ENCODE measurements at places on chromosomes 1 and 21.

DNA sequence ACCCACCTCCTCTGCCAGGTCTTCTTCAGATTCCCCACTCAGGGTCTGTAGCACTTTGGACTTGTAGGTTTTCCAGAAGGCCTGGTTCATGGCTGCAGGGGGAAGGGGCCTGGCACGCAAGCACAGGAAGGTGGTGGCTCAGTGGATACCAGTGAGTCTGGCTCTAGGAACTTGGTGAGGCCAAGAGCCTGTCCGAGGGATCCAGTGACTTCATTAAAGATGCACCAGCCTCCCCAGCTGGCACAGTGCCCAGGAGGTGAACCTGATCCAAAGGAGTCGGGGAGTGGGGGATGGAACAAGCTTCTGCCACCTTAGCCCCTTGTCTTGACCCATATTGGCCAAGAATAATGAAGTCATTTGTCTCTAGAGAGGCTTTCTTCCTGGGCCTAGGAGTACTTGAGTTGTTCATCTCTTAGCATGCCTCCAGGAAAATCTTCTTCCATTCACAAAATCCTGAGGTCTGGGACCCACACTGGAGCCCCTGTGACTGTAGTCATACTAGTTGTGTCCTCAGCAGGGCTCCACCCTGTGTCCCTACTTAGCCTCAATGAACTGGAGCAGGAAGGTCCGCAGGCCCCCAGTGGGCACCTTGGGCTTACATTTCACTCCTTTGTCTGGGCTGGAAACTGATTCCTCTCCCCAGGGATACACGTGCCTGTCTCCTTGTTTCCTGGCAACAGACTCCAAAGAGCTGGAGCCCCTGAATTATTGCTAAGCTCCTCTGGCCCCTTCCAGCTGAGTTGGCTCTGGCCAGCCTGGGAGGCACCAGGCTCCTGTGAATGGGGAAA is at the start of gene C1orf232:
Gene C1orf232 (minus strand): TSS at position 554 of the 788 bp plus-strand sequence. CDS start 464 bp downstream, at position 90.
- DNase-seq: peak; percentile 5

DNA sequence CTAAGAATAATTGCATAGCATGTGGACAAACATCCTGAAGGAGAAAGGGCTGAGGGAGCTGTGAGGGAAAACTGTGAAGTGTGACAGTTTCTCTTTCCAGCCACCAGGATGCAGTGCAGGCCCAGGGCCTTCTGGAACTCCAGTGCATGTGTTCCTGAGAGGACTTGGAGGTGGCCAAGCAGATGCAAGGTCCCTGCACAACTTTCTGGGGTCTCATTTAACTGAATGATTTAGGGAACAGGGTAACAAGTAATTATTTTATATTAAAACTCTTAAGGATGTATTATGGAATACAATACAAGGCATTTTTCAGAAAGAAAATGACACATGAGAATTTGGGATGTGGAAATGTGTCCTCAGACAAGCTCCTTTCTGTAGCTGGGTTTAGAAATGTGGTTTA is 61.2 kb upstream of the MCOLN3 start:
- no peak for DNase-seq

DNA sequence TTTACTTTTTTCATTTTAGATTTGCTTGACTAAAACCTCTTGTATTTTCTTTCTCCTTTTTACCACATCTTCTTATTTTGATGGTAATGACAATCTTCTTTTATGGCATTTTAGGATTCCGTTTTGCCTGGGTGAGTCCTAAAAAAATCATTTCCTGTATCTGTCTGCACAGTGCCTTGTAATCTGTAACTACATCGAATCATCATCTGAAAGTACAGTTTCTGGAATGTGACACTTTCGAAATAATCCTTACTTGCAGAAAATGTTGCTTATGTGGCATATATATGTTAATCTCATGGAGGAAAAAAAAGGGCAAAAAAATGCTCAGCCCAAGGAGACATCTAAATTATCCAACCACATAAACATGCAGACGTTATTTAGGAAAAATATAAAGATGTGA is 29.0 kb downstream of the GREM2 start:
- DNase-seq: no peak

DNA sequence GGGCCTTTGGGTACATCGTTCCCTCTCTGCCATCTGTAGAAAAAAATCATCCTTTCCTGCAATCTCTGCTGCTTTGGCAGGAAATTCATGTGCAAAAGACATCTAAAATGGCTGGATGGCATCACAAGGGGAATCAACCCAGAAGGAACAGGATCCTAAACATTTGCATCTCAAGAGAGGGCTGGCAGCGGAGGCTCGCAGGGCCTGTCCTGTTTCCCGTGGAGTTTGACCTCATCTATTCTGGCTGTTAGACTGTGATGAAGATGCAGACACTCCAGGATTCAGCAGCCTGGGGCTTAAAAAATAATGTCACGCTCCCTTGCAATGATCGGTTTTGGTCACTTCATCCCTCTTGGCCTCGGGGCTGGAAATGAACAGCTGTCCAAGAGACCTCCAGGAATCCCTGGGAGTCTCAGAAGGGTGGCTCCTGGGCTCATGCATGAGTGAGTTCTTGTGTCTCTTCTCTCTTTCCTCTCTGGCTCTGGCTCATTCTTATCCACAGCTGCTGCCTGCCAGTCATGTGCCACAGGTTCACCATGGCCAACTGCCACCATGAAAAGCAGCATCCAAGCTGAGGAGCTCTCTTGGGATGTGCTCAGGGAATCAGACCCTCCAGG is 16.1 kb upstream of the PCP4 start:
- no peak for DNase-seq

DNA sequence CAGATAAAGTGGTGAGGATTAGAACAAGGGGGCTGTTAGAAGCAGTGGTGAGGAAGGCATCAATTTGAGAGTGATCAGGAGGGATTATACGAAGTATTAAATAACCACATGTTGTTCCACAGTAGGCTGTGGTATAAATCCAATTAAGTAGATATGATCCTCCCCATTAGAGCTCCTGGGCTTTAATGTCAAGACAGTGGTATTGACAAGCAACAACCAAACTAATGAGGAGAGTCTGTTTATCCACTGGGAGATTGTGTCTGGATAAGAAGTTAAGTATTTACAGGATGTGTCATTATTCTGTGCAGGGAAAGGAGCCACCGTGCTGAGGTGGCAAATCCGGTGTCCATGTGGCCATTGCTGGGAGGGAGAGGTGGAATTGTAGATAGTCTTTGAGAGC is 5.8 kb downstream of the ACTN2 start:
- no peak for DNase-seq

- no peak for DNase-seq
These were observed 246.0 kb downstream of the TRABD2B start for GRCh38 chr1:47751193-47751592.

DNA sequence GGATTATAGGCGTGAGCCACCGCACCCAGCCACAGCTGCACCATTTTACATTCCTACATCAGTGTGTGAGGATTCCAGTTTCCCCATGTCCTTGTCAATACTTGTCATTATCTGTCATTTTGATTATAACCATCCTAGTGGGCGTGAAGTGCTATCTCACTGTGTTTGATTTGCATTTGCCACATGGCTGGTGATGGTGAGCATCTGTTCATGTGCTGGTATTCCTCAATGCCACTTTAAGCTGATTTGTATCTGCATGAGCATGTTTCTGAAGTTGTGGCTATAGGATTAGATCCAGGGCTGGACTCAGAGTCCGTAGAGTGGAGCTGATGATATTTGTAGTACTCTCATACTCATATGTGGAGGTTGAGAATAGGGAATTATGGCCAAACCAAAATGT is 36.6 kb downstream of the SRRM1 start:
- DNase-seq: no peak

- no peak for DNase-seq
These were observed 88.6 kb upstream of the PKN2 start for GRCh38 chr1:88595355-88596002.

DNA sequence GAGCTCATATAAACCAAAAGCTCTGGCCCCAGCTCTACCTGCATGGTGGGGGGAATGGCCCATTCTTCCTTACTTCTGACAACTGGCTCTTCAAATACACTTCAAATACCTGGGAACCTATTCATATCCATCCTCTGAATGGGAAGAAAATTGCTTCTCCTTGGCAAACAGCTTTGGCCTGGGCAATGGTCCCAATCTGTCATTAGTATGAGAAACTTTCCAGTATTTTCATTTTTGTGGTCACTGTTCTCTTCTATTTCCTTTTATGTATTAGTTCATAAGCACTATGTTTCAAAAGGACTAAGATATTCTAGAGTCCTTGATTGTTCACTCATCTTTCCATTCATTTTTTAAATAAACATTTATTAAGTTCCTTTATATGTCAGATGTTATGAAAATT is 5.2 kb upstream of the HSD3B2 start:
- no peak for DNase-seq

DNA sequence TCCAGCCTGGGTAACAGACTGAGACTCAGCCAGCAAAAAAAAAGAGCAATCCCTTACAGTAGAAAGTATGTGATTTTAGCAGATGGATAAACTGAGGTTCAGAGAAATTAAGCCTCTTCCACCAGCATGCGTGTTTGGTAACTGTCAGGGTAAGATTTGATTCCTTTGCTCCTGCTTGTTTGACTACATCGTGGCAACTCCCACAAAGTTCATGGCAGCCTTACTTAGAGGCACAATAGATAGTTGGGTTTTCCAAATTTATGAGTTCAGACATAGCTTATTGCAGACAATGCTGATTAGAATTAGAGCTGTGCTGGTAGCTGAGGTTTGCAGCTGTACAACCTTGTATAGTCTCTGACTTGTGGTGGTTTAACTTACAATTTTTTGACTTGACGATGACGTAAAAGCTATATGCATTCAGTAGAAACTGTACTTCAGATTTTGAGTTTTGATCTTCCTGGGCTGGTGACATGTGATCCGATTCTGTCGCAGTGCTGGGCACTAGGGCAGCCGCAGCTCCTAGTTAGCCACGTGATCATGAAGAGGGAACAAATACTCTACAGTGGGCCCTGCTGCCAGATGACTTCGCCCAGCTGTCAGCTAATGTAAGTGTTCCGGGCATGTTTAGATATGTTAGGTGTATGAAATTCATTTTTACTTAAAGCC is 167.8 kb downstream of the DHRS3 start:
- no peak for DNase-seq

GRCh38 chr1:176602388-176603004 is 139.5 kb downstream of the PAPPA2 start:
- no peak for DNase-seq

DNA sequence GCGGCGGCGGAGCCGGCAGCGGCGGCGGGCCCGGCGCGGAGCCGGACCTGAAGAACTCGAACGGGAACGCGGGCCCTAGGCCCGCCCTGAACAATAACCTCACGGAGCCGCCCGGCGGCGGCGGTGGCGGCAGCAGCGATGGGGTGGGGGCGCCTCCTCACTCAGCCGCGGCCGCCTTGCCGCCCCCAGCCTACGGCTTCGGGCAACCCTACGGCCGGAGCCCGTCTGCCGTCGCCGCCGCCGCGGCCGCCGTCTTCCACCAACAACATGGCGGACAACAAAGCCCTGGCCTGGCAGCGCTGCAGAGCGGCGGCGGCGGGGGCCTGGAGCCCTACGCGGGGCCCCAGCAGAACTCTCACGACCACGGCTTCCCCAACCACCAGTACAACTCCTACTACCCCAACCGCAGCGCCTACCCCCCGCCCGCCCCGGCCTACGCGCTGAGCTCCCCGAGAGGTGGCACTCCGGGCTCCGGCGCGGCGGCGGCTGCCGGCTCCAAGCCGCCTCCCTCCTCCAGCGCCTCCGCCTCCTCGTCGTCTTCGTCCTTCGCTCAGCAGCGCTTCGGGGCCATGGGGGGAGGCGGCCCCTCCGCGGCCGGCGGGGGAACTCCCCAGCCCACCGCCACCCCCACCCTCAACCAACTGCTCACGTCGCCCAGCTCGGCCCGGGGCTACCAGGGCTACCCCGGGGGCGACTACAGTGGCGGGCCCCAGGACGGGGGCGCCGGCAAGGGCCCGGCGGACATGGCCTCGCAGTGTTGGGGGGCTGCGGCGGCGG is 1.0 kb downstream of the ARID1A start:
- DNase-seq: no peak

GRCh38 chr1:172746091-172746949 is 87.4 kb downstream of the FASLG start:
- DNase-seq: no peak

GRCh38 chr1:14183329-14183728 is 415.2 kb upstream of the KAZN start:
- no peak for DNase-seq

- no peak for DNase-seq
These were observed 6.4 kb downstream of the XCL1 start for GRCh38 chr1:168582688-168583336.

DNA sequence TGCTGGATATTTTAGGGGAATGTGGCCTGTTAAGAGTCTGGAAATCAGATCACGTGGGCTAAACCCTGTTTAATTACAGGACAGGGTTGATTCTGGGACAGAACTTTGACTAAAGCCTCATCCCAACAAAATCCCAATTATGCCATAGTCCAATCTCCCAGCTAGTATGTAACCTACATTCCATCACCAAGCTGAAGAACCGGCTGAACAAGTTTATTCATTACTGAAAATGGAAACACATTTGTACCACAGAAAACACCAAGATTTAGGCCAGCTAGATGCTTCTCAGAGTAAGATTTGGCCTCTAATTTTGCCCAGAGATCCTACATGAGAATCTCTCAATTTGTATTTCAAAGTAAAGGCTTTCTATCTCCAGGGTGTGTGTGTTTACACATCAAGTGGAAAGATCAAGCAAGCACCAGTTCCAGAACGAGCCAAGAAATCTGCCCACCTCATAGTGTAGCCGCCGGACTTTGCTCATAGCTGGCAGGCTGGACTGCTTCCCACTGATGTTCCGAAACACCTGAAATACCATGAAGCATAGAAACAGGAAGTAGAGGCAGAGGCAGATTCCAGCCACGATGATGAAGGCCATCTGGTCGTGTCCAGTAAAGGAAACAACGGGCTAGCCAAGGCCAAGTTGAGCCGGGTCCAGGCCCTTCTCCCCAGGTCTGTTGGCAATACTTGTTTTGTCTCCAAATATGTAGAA is 86.8 kb downstream of the WLS start:
- no peak for DNase-seq

GRCh38 chr1:59445040-59445439 is 148.1 kb downstream of the FGGY start:
- DNase-seq: no peak

DNA sequence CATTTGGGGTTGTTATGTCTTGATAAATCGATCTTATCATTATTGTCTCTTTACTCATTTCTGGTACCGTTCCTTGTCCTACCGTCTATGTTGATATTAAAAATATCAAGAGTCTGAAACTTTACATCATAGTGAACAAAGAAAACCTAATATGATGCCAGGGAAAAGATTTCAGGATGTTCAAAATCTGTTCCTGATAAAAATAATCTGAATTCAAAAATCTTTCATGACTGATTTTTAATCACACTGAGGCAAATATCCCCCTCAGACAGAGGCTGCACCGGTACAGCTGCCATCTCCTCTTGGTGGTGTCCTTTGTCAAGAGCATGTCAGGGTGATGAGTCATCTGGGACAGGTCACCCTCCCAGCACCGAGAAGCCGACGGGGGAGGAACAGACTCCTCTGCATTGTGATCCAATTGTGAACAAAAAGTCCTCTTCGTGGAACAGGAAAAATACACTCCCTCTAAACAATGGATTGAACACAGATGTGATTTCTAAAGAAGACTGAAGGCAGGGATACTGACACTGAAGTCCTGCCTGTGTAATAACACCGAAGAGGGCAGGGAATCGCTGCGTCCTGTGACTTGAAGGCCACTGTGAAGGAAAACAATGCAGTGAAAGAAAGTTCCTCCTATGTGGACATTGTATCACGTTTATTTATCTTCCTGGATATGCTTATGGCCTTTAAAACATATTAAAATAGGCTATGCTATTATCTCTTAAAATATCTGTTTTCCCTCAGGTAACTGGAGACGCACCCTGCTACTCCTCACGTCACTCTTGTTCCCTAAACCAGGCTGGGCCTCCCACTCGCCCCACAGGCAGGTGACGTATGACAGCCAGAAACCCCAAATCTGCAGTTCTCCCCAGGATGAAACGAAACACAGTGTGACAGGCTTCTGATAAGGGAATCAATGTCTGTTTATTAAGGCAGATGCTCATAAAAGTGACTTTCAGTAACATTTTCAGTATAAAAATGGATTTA is 4.3 kb upstream of the SPATC1L start:
- DNase-seq: no peak

Data from NCI-H187 treated with DMSO at 0.1 percent for 48 hours (cell line).